ENCODE measurements at places on chromosomes 2 and 18.

GRCh38 chr2:223782629-223783028 lies 54.8 kb downstream of the AP1S3 start:
- DNase-seq = no peak

DNA sequence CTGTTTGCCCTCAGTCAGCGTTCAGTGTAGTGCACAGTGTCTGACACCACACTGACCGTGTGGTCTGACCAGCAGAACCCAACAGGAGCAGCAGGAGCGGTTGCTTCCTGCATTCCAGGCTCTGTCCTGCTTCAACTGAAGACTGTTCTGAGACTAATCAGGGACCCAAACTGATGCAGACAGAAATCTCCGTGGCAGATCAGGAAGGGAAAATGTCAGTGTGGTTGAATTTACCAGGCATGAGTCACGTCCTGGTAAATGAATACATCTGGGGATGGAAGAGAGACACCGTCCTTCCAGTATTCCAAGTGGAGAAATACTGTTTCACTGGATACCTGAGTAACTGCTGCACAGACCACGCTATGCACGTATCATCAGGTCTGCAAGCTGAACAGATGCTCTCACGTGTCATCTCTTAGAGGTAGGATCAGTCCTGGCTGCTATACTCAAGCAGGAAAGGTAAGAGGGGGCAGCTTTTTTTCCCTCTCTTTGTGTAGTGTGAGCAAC lies 223.6 kb upstream of the EPAS1 start:
- DNase-seq = peak; percentile 99

GRCh38 chr2:195450552-195451113 lies 206.4 kb upstream of the SLC39A10 start:
- no peak for DNase-seq

GRCh38 chr2:107132070-107132469 lies 246.1 kb upstream of the ST6GAL2 start:
- no peak for DNase-seq

DNA sequence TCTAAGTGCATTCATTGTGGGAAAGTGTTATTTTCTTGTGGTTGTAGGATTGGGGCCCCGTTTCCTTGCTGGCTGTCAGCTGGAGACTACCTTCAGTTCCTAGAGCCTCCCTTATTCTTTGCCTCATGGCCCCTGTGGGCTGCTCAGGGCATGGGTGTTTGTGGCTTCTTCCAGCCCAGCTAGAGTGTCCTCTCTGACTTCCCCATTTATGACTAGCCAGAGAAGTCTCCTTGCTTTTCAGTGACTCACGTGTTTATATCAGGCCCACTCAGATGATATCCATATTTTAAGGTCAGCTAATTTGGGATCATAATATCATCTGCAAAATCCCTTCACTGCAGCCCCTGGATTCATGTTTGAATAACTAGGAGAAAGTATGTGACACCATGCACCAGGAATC lies 62.8 kb downstream of the DTNA start:
- no peak for DNase-seq

DNA sequence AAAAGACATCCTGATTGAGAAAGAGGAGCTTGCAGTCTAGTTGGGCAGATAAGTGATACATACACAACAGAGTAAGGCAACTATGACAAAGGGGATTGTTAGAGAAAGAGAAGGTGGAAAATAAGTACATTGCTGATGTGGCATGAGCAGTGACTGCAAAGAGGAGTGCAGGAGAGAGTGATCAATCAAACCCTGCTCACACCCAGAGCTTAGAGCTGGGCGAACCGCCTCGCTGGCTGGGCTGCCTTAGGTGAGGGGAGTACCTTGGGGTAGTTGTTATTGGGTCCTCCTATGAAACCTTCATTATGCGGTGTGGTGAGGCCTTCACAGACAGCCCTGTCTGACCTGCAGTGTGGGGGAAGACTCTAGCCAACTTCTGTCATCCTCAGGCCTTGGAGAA lies 161.7 kb downstream of the FHOD3 start:
- no peak for DNase-seq

GRCh38 chr2:12074126-12074844 lies 327.9 kb downstream of the LPIN1 start:
- peak; percentile 55 for DNase-seq

DNA sequence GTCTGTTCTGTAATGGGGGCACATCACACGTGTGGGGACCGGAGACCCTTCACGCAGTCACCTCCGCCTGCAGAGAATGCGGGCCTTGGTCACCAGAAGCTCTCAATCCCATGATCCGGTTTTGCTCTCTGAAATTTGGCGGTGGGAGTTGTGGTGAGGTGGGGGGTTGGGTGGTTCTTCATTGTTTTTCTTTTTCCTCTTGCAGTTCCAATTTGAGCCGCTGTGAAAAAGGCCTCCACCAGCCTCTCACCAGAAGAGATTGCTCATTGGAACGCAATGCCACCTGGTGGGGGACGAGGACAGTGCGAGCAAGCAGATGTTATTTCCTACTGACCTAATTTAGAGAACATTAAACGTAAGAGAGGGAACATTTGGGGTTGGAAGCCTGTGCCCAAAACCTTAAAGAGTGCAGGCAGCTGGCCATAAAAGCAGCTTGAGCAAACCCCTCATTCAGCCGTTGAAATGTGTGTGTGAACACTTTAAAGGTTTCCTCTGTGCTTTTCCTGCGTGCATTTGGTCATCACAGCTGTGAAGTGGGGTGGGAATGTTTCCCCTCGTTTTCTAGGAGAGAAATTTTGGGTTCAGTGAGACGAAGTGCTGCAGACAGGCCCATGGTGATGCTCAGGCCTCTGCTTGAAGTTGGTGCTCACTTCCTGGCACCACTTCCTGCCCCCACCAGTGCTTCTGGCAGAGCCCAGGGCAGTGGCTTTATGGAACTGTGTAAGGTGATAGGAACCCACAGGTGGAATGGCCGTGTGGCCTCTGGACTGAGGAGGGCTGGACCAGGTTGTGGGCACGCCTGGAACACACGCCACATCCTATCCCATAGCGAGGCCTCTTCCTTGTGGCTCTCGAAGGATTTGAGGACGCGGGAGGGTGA lies 61.7 kb downstream of the ZCCHC2 start:
- DNase-seq = peak; percentile 77

- DNase-seq = peak; percentile 90
These were observed 148.8 kb downstream of the HDAC4 start for GRCh38 chr2:239251971-239252370.

- no peak for DNase-seq
These were observed 3.0 kb downstream of the ABHD3 start for GRCh38 chr18:21701621-21702020.

GRCh38 chr2:110978756-110979470 lies 141.8 kb upstream of the BCL2L11 start:
- DNase-seq = no peak

GRCh38 chr18:69982417-69982816 lies 34.7 kb upstream of the CD226 start:
- no peak for DNase-seq

GRCh38 chr2:60033325-60033724 lies 520.1 kb downstream of the BCL11A start:
- DNase-seq = no peak

DNA sequence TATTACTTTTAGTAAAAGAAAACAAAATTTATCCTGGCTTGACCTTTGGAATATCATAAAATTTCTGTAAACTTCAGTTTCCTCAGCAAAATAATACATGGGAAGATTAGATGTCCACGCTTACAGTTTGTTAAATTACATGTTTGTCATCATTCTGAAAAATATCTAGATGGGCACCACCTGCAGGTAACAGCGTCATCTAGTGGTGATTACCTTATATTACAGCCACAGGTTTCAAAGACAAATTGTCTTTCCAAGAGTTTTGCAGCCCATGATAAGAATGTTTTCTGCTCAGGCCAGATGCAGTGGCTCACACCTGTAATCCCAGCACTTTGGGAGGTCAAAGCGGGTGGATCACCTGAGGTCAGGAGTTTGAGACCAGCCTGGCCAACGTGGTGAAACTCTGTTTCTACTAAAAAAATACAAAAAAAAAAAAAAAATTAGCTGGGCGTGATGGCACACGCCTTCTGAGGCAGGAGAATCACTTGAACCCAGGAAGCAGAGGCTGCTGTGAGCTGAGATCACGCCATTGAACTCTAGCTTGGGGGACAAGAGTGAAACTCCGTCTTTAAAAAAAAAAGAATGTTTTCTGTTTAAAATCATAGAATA lies 96.3 kb upstream of the RASGRP3 start:
- no peak for DNase-seq

DNA sequence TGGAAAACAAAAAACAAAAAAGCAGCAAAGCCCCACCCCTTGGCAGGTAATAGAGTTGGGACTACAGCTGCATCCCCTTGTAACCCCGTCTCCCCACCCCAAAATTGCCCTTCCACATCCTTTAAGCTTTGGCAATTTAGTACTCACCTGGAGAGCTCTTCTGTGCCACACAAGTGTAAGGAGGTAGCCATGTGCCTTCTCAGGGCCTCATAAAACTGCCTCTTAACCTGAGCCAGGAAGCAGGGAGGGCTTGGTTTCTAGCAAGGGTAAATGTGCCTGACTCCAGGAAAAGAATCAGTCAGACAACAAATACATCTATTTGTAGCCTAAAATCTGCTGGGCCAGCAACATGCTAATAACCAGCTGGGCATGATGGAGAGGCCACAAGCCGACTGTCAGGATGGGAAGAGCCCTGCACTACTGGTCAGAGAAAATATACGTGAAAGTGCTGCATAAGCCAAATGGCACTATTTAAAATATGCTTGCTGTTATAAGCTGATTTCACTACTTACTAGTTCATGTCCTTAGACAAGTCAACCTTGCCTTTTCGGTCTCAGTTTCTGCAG lies 46.3 kb downstream of the NOP58 start:
- no peak for DNase-seq

DNA sequence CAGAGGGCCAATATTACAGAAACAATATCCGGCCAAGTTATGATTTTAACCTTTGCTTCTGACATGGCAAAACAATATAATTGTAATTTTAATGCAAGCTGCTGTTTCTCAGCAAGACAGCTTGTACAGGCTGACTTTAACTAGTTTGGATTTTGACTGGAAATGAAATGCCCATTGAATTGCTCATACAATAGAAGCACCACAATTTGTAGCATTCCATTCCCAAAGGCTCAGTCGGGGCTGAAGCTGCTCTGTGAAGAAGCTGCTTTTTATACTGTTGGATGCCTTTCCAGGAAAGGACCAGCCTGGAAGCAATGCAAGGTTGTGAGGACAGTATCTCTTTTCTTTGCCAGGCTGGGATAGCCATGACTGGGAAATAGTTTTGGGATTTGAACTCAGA lies 677.0 kb upstream of the FANCL start:
- no peak for DNase-seq

DNA sequence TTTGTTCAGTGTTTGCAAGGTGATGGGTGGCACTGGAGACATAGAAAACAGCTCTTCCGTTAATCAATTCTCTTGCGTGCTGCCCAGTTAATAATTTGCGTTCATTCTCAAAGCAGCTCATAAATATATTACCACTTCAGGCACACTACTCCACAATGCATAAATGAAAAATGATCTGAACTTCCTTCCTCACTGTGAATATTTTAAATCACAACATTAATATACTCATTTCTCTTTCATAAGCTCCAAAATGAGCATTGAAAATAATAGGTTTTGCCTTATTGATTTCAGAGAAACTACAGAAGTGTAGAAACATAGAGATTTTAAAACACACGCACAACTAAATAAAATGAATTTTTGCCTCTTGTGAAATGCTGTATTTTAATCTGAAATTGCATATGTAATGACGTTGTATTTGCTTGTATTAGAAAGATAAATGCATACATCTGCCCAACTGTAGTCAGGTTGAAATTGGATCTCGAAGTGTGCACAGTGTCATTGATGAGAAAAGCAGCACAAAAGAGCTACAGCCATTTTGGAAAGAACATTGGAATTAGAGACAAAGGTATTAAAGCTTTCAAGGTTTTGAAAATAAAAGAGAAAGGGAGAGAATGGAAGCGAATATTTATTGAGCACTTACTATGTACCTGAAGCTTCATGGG lies 350.5 kb downstream of the LPIN1 start:
- DNase-seq = no peak

GRCh38 chr2:49569176-49569575 lies 414.9 kb upstream of the FSHR start:
- no peak for DNase-seq

DNA sequence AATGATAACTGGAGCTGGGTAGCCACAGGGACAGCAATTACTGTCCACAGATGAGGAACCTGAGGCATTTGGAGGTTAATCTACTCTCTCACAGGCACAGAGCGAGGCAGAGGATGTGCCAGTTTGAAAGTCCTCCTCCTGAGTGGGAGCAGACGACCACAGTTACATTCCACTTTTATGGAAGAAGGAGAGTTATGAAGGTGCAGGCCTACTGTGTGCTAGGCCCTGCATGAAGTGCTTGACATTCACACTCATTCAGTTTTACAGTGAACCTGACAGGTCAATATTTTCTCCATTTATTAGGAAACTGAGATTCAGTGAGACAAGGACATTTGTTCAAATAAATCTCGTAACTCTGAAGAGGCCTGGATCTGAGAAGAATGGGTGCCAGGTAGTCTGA lies 142.0 kb downstream of the TDRD15 start:
- no peak for DNase-seq

GRCh38 chr2:3654531-3655225 lies 3.3 kb upstream of the ALLC start:
- no peak for DNase-seq

- no peak for DNase-seq
These were observed 60.2 kb upstream of the GALNT13 start for GRCh38 chr2:153811516-153811915.

GRCh38 chr2:227534714-227535113 lies 62.8 kb downstream of the AGFG1 start:
- DNase-seq = no peak

DNA sequence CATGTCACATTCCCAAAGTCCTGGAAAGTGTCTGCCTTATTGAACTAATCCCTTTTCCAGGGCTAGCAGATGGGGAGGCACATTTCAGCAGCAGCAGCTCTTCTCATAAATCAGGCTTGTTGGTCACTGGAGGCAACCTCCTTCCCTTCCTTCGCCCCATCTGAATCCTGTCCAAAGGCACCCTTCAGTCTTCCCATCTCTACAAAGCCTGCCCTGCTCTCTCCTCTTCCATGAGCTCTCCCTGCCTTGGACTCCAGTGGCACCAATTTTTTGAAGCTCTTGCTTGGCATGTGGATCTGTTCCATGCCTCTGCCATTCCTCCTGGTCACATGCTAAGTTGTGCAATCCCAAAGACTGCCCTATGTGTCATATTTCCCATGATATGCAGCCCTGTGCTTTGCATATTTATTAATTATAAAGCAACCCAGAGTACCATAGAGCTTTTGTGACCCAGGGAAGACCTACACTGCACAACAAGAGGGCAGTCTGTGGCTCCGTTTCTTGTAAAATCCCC lies 70.3 kb downstream of the ANTXR1 start:
- peak; percentile 67 for DNase-seq

GRCh38 chr18:73980289-73980979 lies 167.2 kb downstream of the FBXO15 start:
- DNase-seq = peak; percentile 72

DNA sequence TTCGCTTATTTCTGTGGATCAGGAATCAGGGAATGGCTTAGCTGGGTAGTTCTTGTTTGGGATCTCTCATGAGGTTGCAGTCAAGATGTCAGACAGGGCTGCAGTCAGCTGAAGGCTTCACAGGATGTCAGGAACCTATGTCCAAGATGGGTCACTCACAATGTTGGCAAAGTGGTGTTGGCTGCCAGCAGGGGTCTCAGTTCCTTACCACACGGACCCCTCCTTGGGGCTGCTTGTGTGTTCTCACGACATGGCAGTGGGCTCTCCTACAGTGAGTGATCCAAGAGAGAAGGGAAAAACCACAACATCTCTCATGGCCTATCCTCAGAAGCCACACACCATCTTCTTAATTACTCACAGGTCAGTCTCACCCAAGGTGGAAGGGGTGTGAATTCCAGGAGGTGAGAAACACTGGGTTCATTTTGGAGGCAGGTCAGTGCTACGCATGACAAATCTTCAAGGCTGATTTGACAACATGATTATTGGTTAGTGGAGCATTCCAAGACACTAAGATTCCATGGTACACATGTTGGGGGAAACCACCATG lies 1.3 kb upstream of the ANTXR1 start:
- no peak for DNase-seq

Data from RPMI7951 (cell line).